Stimulated activated CD8-positive, alpha-beta memory T cell treated with anti-CD3 and anti-CD28 coated beads, Interleukin-15, amount 100 ng/mL, for 1 hour (primary cell): ENCODE measurements at places on chromosomes 1 and 21.

DNA sequence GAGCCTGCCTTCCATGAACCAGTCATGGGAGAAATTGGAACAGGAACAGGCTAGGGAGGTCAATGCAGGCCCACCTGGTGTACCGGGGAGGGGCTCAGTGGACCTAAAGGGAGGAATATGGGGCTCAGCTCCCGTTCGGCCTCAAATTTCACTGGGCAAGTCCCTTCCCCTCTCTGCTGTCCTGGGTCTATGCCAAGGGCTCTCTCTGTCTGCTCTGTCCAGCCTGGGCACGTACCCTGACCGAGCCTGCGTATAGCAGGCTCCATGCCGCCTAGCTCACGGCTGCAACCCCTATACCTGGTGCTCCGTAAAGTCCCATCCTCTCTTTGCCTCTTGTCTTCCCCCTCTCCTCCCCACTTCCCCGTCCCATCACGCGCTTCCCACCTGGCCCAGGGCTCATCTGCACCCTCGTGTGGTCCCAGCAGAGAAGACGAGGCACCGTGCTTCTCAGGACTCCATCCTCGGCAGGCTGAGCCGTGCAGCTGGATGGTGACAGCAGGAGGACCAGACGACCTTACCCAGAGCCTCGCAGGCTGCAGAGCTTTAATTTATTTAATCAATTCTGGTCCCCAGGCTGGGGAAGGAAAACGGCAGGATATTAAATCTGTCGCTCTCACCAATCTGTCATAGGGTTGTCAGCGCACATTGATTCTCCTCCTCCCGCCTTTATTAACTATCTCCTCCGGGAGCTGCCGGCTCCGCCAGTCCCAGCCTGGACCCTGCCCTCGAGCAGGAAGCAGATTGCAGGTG lies 25.0 kb upstream of the DISP3 start:
- DNase-seq = no peak

DNA sequence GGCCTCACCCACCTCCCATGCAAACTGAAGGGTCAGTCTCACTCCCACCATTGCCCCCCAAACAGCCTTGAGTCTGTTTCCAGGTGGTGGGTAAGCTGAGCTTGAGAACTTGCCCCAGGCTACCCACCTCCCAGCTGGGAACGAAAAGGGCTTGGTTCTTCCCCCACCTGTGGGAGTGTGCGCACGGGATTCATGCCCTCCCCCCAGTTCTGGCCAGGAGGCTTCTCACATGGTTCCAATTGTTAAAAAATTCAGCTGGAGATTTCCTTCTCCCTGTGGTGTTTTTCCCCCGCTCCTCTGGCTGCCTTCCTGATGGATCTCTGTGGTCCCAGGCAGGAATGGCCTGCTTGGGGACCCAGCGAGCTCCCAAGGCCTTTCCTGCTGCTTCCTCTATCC lies 81.8 kb upstream of the C21orf91 start:
- DNase-seq = no peak

- no peak for DNase-seq
Measured at GRCh38 chr1:237799762-237800474, 90.8 kb downstream of the ZP4 start.

DNA sequence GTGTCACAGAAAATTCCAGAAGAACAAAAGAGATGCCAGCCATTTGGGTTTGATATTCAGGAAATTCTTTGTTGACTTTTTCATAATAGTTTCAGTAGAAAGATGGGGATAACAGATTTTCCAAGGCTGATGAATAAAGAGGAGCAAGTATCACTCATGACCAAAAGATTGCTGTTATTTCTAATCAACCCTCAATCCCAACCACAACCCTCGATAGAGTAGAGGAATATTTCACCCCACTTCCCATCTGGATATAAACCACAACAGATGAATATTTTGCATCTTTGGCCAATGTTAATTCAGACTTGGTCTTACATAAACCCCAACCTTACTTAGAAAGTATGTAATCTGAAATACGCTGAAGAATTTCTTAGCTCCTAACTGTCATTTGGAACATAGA lies 232.4 kb downstream of the SEC16B start:
- DNase-seq = no peak

GRCh38 chr1:65615859-65616258 lies 176.8 kb upstream of the PDE4B start:
- DNase-seq = no peak

DNA sequence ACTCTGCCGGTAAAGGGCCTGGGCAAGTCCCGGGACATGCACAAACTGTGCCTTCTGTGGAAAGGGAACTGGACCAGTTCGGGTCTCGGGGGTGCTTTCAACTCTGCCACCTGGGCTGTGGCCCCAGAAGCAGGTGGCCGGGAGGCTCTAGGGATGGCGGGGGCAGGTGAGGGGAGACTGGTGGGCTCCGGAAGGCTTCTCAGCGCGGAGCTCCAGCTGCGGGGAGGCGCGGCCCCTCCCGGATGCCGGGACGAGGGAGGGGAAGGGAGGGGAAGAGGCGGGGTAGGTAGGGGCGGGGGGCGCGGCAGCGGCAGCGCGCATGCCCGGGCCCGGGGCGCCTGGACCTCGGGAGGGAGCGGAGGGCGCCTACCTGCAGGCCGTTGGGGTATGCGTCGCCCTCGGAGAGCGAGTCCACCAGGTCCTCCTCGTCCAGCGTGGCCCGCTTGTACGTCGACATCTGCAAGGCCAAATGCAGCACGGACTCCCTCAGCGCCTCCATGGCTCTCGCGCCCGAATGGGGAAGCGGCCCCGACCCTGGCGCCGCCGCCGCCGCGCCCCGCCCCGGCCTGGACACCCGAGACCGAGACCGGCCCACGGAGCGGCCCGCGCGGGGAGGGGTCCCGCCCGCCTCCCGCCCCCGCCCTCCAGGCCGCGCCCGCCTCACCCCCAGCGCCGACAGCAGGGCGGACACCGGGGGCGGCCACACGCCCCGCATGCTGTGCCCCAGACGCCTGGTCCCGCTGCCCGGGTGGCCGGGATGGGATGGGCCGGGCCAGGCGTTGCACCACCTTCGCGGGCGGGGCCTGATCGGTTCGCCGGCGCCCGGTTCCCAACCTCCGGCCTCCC lies at the start of gene ECE1:
TSS of gene ECE1 (minus strand) at position 764 of the 846 bp plus-strand sequence. CDS start at position 715, 49 bp downstream.
- no peak for DNase-seq

DNA sequence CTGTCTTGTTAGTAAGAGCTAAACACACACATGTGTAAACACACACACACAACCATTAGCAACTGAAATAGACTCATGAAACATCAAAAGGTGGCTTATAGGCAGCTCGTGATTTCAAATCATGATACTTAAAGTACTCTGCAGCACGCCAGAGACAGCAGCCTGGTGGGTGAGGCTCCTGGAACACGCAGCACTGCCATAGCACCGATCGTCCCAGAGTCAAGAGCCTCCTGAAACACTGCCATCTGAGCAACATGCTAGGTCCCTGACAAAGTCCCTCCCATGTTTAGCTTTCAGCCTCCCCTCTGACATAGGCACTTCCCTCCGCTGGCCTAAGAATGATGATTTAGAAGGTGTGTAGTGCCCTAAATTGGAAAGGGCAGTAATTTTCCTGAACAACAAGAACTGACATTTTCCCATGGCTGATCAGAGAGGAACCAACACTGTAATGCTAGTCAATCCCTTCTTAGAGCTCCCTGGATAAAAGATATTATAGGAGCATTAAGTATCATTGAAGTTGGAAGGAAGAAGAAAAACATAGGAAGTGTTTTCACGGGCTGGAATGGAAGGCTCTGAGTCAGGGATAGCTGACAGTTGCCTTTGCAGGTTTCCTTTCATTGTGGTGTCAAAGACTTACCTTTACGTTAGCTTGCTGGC lies 14.1 kb upstream of the DPT start:
- no peak for DNase-seq

DNA sequence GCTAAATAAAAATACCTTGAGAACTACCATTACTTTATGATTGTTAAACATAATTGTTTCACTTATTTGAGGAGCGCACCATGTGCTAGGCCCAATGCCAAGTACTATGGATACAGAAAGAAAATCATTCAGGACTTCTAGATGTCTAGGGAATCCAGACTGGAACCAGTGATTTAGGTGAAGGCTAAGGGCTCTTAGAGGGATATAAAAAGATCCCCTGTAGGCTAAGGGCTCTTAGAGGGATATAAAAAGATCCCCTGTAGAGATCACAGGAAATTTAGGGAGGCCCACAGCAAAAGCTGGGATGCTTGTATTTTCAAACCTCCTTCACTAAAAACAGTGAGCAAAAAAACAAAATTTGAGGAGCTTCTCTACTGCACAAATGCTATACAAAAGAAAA lies 6.7 kb downstream of the TOR1AIP2 start:
- no peak for DNase-seq

GRCh38 chr1:181919542-181919941 lies 142.0 kb downstream of the ZNF648 start:
- DNase-seq = no peak

DNA sequence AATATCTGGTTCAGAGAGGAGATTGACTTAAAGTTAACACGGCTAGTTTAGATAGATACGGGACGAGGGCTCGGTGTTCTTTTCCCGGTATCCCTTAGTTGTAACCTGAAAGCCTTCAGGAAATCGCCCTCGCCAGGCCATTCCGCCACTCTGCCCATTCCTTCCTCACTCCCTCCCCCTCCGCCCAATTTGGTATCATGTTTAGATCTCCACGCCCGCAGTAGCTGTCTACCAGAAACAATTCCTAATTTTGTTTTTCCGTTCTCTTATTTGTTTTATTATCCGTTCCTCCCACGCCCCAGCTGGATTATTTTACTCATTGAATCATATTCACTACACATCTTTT lies 685 bp upstream of the VAMP4 start:
- no peak for DNase-seq

DNA sequence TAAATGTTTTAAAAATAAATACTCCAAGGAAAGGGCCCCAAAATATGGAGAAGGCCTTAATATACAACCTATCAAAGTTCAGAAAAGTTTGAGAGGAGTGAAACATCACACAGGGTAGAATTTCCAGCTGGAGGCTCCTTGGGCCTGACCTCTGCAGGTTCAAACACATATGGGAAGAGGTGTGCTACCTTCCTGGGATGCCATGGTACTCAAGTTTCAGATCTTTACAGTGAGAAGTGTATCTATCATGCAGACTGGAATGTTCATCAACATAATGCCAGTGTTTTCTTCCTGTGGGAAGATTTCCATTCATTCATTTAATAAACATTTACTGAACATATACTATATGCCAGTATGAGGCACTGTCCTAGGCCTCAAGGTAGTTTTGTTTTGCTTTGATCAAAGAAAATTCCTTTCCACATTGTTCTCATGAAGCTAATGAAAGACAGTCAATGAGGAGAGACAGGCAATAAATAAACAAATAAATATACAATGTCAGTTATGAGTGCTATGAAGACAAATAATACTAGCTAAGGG lies 14.6 kb upstream of the ADAR start:
- no peak for DNase-seq

- no peak for DNase-seq
Measured at GRCh38 chr1:64220241-64220640, 16.8 kb downstream of the UBE2U start.

GRCh38 chr1:72177711-72178110 lies 104.6 kb downstream of the NEGR1 start:
- no peak for DNase-seq

DNA sequence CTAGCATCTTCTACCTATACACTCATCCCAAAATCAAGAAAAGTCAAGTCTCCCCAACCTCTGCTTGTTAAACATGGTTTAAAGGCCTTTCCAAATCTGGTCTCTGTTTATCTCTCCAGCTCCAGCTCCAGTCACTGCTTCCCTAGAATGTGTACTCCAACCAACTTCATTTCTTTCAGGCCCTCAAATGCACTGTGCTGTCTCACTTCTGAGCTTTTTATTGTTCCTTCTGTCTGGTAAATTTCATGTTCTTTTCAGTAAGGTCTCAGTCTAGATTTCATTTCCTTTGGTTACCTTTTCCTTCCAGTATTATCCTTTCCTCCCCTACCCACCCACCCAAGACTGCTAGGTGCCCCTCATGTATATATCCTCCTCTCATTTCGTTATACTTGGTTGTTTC lies 3.7 kb downstream of the COL24A1 start:
- no peak for DNase-seq

DNA sequence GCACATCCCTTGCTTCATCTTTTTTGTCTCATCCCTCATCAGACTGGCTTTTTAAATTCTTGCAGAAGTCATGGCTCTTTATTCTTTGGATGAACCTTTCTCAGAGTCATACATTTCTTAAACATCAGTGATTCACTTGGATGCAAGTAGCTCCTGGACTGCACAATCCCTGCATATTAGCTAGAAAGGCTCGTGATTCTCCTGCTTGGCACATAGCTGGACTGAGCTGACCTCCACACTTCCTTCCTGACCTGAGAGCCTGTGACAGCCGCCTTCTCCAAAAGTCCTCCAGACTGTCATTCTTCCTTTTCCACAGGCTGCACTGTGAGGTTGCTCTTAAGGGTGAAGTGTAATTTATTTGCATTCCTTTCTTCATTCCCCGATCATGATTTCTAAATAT lies 109.4 kb downstream of the RGL1 start:
- no peak for DNase-seq

GRCh38 chr1:225662155-225662554 lies 9.2 kb upstream of the ENAH start:
- DNase-seq = no peak

GRCh38 chr1:210378736-210379135 lies 50.0 kb downstream of the HHAT start:
- no peak for DNase-seq

- no peak for DNase-seq
Measured at GRCh38 chr1:32286763-32287162, 5.1 kb upstream of the HDAC1 start.

DNA sequence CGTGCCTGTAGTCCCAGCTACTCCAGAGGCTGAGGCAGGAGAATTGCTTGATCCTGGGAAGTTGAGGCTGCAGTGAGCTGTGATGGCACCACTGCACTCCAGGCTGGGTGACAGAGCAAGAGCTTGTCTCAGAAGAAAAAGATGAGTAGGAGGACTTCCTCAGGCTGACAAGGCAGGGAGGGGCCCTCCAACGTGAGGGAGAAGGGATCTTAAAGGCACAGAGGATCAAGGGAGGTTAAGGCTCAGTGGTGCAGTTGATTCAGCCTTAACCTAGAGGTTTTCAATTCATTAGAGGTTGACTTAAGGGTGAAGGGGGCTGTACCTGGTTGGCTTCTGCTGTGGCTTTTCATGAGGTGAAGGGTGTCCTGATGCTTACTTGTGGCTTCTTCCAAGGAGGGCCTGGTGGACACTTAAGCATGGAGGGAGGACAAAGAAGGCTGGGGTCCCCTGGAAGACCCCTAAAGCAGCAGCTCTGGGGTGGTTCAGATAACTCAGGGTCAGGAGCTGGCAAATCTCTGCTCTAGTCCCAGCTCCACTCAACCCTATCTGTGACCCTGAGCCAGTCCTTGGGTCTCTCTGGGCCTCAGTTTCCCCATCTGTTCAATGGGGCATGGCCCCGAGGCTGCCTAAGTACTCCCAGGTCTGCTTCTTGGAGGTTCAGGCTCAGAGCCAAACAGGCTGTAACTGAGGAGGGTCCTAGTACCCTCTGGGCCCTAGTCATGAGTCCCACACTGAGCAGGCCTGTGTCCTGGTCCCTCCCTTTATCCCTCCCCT lies 6.3 kb downstream of the EXTL1 start:
- DNase-seq = no peak

GRCh38 chr1:74426208-74426937 lies 86.0 kb downstream of the LRRC53 start:
- DNase-seq = no peak

- no peak for DNase-seq
Measured at GRCh38 chr1:54826226-54826816, 25.2 kb upstream of the TTC22 start.

- DNase-seq = no peak
Measured at GRCh38 chr1:84859866-84860265, 33.1 kb downstream of the LPAR3 start.
